ENCODE measurements at places on chromosomes 1 and 21. TPM values are rescaled to one million over a fixed set of nuclear protein-coding genes. Genes with fewer than 3 reads are reported as not detected.

Gene MTFR1L
- 35.0 TPM for total RNA-seq

Gene GJA5
- total RNA-seq, result 2.0 TPM

Gene CDCA8
- total RNA-seq, result 18.6 TPM

Gene S100A8
- not detected for total RNA-seq

Gene TTC22
- total RNA-seq, result not detected

Gene AUNIP
- 4.2 TPM for total RNA-seq

Gene RGS8
- not detected for total RNA-seq

Gene ZMYND12
- total RNA-seq, result not detected

Gene THRAP3
- 170 TPM for total RNA-seq

Gene MAP1LC3C
- not detected for total RNA-seq

Gene CACYBP
- 113 TPM for total RNA-seq

Gene PTPRC
- total RNA-seq, result not detected

Gene SLC19A1
- 18.8 TPM for total RNA-seq

Gene OR2L2
- under 0.01 TPM for total RNA-seq

Gene KIF14
- 9.6 TPM for total RNA-seq

Gene SELP
- total RNA-seq, result 14.8 TPM

Gene SFT2D2
- 60.9 TPM for total RNA-seq

Gene FMN2
- 0.19 TPM for total RNA-seq

Gene TNFRSF1B
- 38.6 TPM for total RNA-seq

Gene CYP4Z1
- total RNA-seq, result not detected

Gene PGLYRP4
- not detected for total RNA-seq
